Left renal pelvis (tissue), 4 donors: ENCODE measurements at places on chromosomes 2 and 18. TPM values are rescaled to one million over a fixed set of nuclear protein-coding genes. Genes with fewer than 3 reads are reported as not detected.

Gene ANKAR
- 11.4 TPM for polyA plus RNA-seq

- no peak for DNase-seq
Observed at GRCh38 chr2:32701806-32702205, 74.0 kb downstream of the TTC27 start.

GRCh38 chr2:120531863-120532600 is 186.1 kb downstream of the INHBB start:
- DNase-seq, result no peak

DNA sequence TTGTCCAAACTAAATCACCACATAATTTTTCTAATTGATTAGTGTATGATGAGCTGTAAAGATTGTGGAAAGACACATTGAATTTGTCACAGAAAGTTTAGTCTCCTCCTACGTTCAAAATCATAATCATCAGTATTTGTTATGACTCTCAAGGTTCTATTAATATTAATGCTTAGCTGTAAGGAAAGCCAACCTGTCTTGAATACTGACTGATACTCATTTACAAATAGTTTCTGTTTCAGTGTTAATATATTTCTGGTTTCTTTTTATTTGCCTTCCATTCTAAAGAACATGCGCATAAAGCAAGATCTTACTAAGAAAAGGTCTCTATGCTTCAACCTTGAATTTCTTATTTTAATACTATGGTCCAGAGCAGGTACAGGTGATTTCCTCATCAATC is 55.1 kb downstream of the CPS1 start:
- DNase-seq, result no peak
